ENCODE measurements at places on chromosomes 6 and 20.

DNA sequence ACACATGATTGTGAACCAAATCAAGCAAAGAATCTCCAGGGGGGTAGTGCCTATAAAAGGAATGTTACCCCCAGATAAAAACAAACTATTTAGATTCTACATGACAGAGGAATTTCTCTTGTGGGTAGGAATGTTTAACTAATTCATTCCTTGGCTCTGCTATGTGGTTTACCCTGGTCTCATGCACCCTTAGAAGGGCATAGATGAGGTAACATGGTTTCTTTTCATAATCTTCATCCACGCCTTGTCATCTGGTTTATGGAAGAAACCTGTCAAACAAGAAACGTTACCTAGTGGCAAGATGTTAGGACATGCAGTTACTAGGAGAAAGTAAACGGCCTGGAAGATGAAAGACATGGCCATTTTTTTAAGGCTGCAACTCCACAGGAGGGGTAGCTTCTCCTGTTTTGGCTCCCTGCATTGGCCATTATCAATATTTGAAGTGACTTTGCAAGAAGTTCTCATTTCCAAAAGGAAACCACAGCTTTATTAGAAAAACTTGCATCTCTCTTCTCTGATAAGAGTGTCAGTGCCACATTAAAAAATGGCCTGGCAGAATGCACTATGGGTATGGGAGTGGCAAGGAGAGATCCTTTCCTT, 45.5 kb downstream of the STX11 start:
- no peak for DNase-seq

DNA sequence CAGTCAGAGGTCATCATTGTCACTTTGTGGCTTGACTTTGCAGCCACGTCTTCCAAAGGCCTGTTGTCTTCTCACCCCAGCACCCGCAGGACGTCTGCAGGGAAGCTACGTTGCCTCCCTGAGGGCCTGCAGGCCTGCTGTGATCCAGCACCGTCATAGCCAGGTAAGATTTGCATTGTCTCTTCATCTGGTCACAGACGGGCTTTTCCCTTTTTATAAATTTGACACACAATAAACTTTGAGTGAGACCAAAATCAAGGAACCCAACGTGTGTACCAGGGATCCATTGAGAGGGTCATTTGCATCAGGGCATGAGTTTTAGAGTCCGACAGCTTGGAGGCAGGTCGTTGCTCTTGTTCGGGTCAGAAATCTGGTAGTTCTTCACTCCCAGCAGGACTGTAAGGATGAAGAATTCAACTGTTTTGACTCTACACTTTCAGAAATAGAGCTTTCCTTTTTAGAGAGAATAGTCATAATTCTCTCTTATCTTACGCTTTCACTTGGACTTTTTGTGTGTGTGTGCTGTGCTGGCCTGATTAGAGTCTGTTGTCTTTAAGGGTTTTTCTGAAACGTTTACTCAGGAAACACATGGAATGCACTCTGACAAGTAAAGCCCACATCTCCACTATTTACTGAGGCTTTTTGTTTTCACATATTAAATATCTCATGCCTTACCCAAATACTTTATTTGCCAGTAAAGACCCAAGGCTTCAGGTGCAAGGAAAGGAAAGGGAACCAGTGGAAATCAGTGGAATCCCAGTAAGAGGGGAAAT, 177.2 kb upstream of the TAB2 start:
- peak; percentile 40 for DNase-seq

- no peak for DNase-seq
Measured at GRCh38 chr6:42339991-42340401, 111.7 kb downstream of the TRERF1 start.

- DNase-seq = no peak
Measured at GRCh38 chr6:125714441-125715090, 34.9 kb upstream of the HEY2 start.

DNA sequence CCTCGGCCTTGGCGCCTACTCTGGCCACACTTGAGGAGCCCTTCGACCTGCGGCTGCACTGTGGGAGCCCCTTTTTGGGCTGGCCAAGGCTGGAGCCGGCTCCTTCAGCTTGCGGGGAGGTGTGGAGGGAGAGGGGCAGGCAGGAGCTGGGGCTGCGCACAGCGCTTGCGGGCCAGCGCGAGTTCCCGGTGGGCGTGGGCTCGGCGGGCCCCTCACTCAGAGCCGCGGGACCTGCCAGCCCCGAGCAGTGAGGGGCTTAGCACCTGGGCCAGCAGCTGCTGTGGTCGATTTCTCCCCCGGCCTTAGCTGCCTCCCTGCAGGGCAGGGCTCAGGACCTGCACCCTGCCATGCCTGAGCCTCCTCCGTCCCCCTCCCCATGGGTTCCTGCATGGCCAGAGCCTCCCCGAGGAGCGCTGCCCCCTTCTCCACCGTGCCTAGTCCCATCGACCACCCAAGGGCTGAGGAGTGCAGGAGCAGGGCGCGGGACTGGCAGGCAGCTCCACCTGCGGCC, 136.8 kb downstream of the EPHA7 start:
- no peak for DNase-seq

- no peak for DNase-seq
Measured at GRCh38 chr6:32666420-32667300, at the start of gene HLA-DQB1. Gene HLA-DQB1, minus strand, starts transcription at chr6:32666657. Its CDS starts 50 bp downstream, at chr6:32666607.

DNA sequence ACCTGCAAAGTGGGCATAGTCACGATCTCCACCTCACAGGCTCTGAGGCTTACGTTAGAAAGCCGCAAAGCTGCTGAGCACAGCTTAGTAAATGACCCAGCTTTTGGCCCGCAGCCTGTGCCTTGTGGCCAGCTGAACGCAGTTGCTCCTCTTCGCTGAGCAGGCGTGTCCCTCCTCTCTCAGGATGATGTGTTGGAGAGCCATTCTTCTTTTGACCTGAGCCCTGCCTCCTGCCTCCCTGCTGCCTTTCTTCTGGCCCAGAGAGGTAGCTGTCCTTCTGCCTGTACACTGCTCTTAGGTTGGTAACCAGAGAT, 47.6 kb upstream of the MYL9 start:
- DNase-seq = no peak

GRCh38 chr20:46349742-46350056, 41.4 kb upstream of the CDH22 start:
- no peak for DNase-seq

DNA sequence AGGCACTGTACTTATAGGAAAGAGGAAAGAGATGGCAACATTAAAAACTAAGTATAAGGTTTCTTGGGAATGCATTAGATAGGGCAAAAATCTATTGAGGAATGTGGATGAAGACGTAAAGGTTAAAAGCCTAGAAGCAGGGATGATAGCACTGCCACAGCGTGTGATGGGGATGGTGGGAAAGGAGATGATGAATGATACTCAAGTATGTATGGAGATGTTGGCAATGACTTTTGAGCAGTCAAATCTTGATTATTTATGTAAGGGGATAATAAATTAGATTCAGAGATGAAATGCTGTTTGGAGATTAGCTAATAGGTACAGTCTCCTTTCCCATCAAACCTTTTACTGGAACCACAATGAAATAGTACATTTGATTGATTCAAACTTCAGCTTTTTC, 432.8 kb downstream of the GRIK2 start:
- no peak for DNase-seq

DNA sequence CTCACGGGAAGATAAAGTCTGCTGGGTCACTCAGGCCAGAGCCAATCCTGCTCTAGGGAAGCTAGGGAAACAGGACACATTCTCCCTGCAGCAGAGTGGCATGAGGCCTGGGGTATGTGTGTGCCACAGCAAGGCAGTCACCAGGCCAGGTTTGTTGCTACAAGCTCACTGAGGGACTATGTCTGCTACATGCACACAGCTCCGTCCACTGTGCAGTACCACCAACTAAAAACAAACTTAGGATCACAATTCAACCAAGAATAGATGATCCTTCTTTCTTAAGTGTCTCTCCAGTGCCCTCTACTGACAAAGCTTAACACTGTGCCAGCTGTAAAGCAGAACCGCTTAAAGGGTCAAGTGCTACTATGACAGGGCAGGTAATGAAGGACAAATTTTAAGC, 192.5 kb downstream of the PTPRK start:
- peak; percentile 8 for DNase-seq

DNA sequence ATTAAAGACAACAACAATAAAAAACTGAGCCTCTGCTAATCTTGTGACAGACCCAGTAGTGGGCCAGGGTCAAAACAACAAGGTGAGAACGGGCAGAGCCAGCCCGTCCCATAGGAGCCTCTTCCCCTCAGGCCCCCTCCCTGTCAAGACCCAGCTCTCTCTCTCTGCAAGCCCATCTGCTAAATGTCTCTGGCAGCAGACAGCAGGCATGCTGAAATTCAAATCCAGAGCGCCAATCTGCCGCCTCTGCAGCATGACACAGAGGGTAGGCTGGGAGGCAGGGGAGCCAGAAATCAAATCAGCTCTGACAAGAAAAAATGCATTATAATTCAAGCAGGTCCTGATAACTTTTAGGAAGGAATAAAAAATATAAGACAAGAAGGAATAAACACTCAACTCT, 26.3 kb downstream of the METTL24 start:
- DNase-seq = no peak

DNA sequence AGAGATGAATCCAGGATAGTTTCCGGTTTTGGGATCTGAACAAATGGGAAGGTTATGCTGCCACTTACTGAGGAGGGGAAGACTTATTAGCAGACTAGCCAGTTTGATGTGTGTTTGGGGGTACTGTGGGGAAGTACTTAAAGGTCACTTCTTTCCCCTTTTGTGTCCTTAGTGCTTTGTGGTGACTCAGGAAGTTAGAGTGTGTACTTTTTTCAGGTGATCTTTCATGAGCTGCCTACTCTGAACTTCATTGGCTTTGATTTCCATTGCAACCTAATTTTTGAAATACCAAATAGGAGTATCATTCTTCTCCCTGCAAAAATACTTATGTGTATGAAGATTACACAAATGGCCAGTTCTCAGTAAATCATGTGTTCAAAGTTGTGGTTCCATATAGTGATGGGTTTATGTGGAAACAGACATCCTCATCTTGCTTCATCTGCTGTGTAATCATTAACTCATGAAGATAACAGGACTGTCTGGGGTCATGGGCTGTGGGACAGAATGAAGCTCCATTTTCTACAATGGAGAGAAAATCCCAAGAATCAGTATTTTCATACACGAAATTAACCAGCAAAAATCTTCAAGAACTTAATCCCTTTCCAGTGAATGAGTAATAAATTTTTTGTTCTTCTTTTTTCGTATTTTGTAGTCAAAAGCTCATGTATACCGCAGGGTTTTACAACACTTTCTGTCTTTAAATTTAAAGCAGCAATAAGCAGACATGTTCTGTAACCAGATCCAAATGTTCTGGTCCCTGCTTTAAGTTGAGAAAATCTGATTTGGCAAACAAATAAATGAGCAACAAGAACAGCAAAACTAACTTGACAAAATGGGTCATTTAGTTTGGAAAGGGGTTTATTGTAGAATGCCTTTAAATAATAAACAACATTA, 272.2 kb upstream of the FLRT3 start:
- DNase-seq = no peak

- no peak for DNase-seq
Measured at GRCh38 chr6:154958469-154958868, 36.6 kb upstream of the TIAM2 start.

- peak; percentile 32 for DNase-seq
Measured at GRCh38 chr20:24948939-24949679, at the start of gene CST7. Gene CST7, plus strand, starts transcription at chr20:24949269. Its CDS starts 237 bp downstream, at chr20:24949506.

DNA sequence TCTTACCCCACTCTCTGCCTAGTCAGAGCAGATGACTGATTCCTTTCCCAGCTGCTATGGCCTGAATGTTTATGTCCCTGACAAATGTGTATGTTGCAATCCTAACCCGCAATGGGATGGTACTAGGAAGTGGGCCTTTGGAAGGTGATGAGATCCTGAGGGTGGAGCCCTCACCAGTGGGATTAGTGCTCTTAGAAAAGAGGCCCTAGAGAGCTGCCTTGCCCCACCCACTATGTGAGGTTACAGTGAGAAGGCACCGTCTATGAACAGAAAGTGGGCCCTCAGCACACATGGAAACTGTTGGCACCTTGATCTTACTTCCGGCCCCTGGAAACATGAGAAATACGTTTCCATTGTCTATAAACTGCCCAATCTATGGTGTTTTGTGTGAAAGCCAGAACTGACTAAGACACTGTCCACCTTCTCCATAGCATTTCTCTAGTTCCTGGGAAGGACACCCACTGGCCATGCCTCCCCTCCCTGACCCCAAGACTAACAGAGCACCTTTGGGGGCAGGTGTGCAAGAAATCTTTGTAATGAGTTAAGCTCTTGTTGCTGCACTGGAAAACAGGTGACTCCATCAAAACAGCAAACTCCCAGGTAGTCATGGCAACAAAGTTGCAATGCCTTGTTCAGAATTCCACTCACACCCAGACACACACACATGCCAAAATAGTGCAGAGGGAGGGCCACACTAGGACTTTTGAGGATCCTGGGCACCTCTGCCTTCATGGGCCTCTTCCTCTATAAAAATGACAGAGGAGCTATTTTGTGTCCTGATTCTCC, 16.2 kb downstream of the GABRR2 start:
- DNase-seq = peak; percentile 47

DNA sequence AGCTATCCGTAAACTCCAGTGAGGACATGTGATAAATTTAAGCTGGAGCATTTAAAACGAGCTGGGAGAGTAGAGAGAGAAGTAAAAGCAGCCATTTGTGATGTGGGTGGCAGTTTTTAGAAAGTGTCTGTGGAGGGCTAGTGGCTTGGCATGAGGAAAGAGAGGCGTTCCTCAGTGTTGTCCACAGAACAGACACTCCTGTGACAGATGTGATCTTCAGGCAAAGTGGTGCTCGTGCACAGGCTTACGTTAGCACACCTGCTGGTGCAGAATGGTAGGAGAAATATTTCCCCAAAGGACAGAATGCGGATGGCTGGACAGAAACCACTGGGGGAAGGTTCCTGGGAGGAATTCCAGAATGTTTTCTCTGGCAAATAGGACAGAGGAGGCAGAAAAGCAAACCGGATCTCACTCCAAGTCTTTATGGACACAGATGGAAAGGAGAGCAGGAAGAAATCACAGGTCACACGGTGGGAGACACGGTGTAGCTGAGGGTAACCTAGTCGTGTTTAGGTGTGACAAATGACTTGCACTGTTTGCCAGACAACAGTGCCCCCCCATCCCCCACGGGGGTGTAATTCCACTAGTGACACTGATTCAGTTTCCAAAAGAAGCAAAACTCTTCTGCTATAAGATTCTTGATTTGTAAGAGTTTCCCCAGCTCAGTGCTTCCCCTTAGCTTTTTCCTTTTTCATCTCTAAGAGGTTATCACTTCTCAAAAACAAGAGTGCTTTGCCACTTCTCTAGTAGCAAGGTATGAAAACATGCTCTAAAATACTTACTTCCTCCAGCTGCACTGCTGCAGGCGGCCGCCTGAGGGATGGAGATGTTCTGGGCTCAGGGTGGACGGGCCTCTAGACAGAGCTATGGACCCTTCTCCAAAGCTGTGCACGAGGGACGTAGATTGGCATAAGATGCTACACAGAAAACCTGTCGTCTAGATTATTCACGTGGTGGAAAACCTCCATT, 293.2 kb downstream of the QKI start:
- DNase-seq = no peak
